ENCODE measurements at places on chromosomes 4 and X.

DNA sequence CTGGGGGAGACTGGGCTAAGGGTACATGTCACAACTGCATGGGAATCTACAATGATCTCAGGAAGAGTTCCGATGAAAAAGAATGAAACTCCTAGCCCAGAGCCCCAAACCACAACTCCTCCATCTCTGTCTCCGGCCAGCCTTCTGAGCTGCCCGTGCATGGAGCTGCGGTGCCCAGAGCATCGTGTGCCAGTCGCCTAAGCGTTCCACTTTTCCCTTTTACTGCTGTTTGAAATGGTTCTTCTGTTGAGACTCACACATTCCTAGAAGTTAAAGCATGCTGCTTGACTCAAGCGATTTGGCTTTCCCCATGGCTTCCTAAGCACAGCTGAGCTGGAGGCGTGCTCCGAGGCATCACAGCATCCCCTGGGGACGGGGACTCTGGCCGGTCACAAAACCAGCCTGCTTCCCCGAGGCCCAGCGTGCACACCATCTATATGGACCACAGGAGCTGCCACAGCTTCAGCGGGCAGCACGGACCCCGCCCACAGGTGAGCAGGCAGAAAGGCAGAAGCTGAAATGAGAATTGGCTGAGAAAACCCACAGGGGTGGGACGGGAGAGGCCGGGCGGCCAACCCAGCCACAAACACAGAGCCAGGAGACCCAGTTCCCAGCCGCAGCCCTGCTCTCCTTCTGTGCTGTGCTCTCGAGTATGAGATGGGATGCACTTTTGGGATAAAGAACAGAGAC lies 5.0 kb downstream of the CCNQ start:
- DNase-seq, result no peak

DNA sequence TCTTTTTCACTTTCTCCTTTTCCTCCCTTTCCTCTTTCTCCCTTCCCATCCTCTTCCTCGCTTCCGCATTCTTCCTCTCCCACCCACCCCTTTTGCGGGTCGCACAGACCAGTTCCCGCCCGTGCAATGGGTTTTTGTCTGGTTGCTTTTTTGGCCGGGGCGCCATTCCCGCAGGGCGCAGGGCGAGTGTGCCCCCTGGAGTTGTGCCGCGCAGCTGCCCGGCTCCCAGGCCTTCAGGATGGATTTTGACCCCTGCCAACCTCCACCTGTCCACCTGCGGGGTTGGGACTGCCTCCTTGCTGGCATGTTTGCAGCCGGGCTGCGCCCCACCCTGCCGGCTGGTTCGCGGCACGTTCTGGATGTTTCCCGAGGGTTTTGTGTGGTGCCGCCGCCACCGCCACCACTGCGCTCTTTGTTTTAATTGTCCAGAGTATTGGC lies 578 bp upstream of the SEL1L3 start:
- DNase-seq, result no peak

DNA sequence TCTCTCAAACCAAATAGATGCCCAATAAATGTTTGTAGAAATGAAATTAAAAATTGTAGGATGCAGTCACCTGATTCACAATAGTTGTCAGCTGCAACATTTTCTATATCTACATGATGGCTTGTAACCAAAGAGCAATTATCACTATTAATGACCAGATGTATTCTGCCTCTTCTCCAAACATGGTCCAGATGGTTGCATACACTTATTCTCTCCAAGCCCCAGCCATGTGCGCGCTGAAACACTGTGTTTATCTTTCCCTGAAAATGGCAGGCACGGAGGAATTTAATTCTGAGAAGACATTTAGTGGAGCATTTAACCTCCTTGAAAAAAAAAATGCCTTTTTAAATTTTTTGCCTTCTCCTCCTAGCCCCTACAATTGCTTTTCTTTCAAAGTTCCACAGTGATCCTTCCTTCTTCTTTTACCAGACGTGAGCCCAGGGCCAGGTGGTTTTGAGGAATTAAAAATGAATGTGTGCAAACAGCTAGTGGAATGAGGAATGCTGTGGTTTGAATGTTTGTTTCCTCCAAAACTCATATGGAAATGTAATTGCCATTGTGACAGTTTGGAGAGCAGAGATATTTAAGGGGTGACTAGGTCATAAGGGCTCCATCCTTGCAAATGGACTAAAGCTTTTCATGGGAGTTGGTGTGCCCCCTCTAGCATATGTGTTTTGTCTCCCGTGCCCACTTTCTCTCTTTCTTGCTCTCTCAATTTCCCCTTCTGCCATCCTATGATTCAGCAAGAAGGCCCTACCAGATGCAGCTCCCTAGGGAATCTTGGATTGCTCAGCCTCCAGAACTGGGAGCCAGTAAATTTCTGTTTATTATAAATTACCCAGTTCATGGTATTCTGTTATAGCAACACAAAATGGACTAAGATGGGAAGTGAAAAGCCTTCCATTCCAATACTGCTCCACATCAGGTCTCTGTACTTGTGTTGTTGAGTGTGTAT lies 136.0 kb downstream of the GABRB1 start:
- no peak for DNase-seq

DNA sequence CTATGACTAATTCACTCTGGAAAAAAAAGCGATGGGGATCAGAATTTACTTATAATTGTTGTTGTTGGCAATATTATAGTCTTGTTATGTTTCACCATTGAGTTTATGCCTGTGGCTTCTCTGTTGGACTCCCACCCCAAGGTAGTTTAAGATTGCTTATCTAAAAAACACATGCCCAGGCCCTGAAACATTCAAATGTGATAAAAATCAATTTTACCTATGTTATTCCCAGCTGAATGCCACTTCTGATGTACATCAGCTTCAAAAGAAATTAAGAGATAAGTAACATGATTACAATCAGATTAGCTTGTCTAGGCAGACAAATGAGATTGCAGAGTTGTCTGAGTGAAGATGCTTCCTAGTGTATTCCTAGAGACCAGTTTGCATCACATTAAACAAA lies 484.7 kb downstream of the PCDH7 start:
- DNase-seq, result no peak

DNA sequence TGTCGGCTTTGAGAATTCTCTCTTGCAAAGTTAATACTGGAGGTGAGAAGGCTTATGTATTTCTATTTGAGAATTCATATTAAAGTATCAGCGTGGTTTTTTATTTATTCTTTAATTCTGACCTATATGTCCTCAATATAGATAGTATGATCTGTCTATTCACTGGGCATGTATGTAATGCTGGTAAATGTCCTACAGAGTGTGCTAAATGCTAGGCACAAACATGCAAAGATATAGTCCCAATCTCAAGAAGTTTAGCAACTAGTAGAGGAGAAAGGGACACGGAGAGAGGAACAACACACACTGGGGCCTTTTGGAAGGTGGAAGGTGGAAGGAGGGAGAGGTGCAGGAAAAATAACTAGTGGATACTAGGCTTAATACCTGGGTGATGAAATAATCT lies 11.0 kb upstream of the BMPR1B start:
- DNase-seq, result no peak

DNA sequence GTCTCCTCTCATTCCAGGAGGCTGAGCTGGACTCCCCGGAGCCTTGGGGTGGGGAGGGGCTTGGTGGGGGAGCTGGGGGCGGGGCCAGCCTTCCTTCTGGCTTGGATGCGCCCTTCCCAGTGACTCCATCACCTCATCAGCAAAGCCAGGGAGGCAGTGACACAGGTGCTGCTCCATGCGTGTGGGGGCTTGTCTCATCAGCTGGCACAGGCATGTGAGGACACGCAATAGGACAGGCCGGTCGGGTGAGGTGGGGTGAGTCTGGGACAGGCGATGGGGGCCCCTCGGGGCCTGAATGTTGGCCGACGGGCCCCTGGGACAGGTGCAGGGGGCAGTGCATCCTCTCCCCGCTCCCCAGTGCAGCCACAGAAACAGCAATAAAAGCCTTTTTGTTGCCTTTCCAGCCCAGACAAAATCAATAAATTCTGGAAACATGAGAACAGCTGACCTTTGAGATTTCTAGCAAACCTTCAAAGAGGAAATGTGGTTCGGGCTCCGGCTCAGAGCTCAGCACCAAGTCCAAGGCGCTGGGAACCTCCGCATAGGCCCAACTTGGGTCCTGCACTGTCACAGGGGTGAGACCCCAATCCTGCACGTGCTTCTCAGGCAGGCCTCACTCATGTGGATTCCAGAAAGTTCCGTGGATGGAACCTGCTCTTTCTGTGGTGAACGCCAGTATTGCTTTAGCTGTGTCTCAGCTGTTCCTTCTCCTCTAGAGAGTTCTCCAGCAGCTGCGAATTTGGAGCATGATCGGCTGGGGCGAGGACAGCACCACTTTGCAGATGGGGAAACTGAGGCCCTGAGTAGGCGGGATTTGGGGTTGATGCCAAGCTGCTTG lies 18.5 kb downstream of the ADRA2C start:
- no peak for DNase-seq

DNA sequence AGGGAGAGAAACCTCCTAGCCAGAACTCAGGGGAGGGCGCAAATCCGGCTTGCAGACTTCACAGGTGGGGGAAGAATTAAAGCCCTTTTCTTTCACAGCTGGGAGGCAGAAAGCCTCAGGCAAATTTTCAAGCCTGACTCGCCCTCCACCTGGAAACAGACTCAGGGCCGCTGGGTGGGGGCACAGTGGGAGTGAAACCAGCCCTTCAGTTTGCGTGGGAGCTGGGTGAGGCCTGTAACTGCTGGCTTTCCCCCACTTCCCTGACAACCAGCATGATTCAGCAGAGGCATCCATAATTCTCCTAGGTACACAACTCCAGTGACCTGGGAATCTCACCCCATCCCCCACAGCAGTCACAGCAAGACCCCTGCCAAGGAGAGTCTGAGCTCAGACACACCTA lies 206.9 kb upstream of the INTU start:
- no peak for DNase-seq

GRCh38 chr4:15912961-15913630 lies 25.4 kb downstream of the FGFBP1 start:
- no peak for DNase-seq

GRCh38 chrX:68694435-68695205 lies 47.2 kb downstream of the STARD8 start:
- DNase-seq, result peak; percentile 20

GRCh38 chr4:89403826-89404225 lies 96.2 kb upstream of the GPRIN3 start:
- DNase-seq, result no peak

DNA sequence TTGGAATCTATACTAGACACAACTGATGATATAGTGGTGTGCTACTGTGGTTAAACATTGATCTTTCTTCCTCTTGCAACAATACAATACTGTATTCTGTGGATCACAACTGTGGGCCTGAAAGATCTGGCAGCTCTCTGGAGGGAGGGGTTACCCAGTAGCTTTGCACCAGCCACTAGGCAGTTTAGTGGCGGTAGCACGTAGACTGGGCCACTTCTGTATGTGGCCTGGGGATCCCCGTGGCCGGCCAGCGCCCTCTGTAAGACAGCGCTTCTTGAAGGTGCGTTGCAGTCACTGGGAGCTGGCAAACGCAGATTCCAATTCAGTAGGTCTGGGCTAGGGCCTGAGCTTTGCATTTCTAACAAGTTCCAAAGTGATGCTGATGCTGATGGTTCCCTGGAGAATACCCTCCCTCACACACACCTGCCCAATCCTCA lies 168.6 kb downstream of the MGST2 start:
- no peak for DNase-seq

GRCh38 chr4:7412554-7412912 lies 22.2 kb downstream of the PSAPL1 start:
- DNase-seq, result no peak

- no peak for DNase-seq
These were observed 149.3 kb downstream of the NWD2 start for GRCh38 chr4:37393889-37394288.

GRCh38 chr4:187179086-187180058 lies 455.7 kb upstream of the FAT1 start:
- DNase-seq, result no peak

- no peak for DNase-seq
These were observed 140.2 kb upstream of the EDNRA start for GRCh38 chr4:147340591-147341120.

GRCh38 chr4:125826801-125827695 lies 512.3 kb downstream of the FAT4 start:
- DNase-seq, result no peak

- DNase-seq, result no peak
These were observed 78.1 kb downstream of the BMP15 start for GRCh38 chrX:50988649-50989048.

GRCh38 chr4:150886597-150886996 lies 128.5 kb downstream of the LRBA start:
- no peak for DNase-seq

- no peak for DNase-seq
These were observed 103.0 kb downstream of the SORCS2 start for GRCh38 chr4:7295197-7295910.

- peak; percentile 35 for DNase-seq
These were observed 3.0 kb downstream of the LINC00632 start for GRCh38 chrX:140712413-140713173.

GRCh38 chr4:35325908-35326453 lies 918.3 kb downstream of the ARAP2 start:
- DNase-seq, result no peak

- no peak for DNase-seq
These were observed 15.0 kb downstream of the AGA start for GRCh38 chr4:177427192-177427591.

DNA sequence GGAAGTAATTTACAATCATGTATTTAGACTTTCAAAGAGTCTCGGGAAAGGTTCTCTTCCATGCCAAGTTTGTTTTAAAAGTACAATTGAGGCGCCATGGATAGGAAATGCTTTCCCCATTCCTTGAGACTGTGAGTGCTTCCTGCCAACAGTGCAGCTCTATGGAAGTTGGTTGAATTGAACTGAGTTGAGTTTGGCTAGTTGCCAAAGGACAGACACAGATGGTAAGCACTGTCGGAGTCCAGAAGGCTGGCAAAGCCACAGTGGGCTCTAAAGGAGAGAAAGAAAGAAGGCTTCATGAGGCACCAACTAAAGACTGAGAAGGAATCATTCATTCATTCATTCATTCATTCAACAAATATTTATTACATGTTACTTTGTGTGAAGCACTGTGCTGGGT lies 4.3 kb upstream of the KCNE5 start:
- DNase-seq, result no peak

DNA sequence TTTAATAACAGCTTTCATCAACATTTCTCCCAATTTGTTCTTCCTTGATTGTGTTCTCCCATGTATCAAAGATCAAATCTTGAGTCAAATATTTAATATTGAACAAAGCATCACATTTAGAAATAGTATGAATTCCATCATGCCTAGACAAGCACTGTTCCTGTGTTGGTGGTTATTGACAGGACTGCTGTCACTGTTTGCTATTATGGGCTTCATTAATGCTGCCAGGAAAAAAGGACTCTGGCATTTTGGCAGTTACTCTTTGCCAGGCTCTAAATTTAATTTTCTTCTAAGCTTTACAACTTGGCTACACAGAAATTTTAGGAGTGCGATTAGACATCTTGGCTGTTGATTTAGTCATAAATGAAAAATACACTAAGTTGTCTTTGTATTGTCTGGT lies 295.9 kb upstream of the NRK start:
- DNase-seq, result no peak
